ENCODE measurements at places on chromosomes 2 and 18.

- DNase-seq = peak; percentile 55
Observed at GRCh38 chr2:178914259-178914849, 107.1 kb upstream of the TTN start.

GRCh38 chr2:53740170-53740569, 27.4 kb upstream of the CHAC2 start:
- DNase-seq = peak; percentile 26

GRCh38 chr2:175187378-175187777, 5.9 kb upstream of the ATP5MC3 start:
- no peak for DNase-seq

- no peak for DNase-seq
Observed at GRCh38 chr18:12251311-12251710, 2.9 kb upstream of the CIDEA start.

DNA sequence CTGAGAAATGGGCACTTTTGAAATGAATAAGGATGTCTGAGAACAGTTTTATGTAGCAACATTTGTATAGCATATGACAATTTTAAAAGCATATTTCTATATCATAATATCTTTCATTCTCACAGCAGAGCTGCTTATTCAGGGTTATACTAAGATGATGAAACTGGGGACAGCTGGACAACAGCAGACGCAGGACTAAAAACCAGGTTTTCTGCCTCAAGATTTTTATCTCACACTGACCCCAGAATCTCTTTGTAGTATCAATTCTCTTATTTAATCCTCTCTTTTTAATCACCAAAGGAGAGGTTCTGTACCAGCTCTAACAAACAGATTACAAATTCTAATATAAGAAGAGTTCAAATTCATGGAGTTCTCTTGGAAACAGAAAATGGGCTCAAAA, 74.2 kb upstream of the TFCP2L1 start:
- DNase-seq = no peak

DNA sequence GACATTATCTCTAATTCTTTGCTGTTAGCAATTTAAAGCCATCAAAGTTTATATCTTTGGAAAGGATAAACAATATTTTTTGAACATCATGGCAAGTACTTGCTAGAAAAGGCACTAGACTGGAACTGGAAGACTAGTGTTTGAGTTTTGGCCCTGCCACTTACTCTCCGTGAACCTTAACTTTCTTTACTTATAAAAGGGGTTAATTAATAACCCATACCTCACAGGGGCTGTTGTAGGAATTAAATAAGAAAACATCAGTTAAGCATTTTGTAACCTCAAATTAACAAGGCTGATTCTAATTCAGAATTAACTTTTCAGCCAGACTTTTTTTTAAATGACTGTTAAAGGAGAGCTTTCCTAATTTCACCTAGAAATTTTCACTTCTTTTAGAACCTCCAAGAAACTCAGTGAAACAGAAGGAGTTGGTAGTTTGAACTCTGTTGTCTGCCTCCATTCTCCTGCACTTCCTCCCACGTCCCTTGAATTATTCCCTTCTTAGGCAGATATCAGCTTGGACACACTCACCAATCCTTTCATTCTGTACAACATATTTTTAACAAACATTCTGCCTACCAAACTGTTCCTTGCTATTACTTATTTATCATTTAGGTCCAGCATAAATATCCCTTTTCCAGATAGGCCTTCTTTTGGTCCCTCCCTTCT, 79.5 kb downstream of the COX7A2L start:
- no peak for DNase-seq

GRCh38 chr2:25251422-25252273, 83.3 kb upstream of the POMC start:
- DNase-seq = no peak

GRCh38 chr2:61620244-61621159, 82.3 kb upstream of the XPO1 start:
- peak; percentile 80 for DNase-seq

DNA sequence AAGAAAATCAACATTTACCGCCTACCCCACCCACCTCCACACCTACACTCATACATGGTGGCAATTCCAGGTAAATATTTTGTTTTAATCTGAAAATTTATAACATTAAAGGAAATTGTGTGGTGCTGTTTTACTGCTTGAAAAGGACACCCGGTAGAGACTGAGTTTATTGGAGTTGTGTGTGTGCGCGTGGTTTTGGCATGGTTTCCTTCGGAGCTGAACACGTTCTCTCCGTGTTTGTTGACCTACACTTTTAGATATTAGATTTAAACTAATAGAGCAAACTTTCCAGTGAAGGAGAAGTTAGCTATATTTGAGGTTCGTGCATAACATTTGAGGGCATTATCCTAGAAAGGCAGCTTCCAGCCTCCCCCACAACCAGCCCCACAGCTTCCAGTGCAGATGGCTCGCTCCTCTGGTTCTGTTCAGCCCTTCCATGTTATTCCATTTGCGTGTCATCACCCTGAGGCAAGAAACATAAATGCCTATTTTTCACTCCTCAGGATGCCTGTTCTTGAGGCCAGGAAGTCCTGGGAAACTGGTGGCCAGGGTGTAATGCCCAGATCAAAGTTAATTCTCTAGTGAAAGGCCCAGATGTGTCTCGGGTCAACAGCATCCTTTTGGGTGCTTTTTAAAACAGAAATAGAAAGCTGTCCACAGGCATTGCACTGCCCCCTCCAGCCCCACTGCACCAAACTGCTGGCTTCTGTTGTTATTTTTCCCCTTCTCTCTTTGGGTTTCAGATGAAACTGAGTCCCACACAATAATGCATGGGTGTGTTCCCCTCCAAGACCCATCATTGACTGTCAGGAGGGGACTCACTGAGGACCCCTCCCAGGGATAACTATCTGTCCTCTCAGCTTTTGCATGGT, 190.2 kb downstream of the SETBP1 start:
- no peak for DNase-seq

GRCh38 chr2:186748354-186748753, 54.5 kb downstream of the FAM171B start:
- DNase-seq = no peak

DNA sequence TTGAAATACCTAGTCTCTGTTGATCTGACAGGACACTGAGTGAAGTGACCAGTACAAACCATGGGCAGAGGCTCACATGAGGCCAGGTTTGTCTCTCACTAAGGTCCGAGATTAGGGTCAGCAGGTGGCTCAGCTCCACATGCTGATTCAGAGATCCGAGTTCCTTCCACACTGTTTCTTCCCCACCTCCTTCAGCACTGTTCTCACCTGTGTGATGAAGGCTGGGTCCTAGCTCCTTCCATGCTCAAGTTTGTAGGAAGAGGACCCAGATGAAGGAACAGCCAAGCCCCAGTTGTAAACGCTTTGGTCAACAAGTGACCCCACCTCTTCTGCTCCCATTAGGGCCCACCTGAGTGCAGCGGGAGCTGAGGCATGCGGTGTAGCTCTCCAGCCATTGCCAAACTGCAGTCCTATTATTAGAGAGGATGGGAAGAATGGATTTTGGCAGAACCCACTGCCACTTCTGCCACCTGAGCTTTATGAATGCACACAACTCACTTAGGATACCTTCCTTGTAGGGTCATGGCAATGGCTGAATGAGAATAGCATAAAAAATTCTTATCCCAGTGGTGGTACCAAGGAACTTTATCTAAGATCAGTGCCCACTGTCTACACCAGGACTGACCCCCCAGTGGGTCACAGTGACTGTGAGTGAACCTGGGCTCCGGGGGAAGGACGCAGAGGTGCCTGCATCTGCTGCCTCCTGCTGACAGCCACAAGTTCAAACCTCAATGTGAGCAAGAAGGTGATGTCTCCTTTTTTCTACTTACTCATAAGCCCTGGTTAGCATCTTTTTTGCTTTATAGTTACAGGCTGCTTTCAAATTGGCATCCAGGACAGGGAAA, 324.8 kb upstream of the HS6ST1 start:
- DNase-seq = no peak

DNA sequence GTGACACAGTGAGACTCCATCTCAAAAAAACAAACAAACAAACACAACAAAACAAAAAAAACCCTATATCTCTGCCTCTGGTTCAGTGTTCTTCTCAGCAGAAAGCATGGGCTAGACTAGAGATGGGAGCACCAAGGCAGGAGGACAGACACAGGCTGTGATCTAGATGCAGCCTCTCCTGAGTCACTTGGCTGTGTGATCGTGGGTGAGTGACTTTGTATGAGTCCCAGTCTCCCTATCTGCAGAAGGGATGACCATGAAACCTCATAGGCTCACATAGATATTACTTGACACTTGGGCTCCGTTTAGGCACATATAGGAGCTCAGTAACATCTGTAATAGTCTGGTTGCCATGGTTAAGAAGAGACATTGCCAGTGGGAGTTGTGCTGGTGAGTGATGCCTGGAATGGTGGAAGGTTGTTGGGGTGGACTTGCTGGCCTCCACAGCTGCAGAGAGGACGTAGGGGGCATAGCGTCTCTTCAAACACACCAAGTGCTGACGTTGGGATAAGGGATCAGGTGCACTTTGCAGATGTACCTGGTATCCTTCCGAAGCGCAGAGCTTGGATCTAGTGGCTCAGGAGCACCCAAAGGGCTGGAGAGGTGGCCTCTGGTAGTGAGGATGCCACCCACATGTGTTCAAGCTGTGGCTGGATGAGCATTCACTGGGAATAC, 318.9 kb upstream of the HS6ST1 start:
- no peak for DNase-seq

- DNase-seq = no peak
Observed at GRCh38 chr2:100548771-100549170, 14.0 kb upstream of the PDCL3 start.

DNA sequence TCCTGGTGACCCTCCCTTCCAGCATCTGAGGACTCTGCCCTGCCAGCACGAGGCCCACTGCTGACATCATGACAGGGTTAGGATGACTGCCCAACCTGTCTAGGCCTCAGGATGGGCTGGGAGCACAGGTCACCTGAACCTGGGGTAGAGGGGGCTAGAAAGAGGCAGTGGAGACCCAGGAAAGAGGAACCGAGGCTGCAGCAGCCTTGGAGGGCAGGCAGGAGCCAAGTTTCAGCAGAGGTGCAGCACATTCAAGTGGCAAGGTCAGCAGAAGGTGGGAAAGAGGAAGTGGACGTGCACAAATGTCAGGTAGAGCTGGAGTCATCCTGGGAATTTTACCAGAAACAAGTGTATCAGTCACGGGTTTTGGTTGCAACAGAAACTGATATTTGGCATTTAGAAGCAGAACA, 13.6 kb upstream of the RAB10 start:
- DNase-seq = no peak

- no peak for DNase-seq
Observed at GRCh38 chr2:156456616-156457015, 20.4 kb downstream of the GPD2 start.

DNA sequence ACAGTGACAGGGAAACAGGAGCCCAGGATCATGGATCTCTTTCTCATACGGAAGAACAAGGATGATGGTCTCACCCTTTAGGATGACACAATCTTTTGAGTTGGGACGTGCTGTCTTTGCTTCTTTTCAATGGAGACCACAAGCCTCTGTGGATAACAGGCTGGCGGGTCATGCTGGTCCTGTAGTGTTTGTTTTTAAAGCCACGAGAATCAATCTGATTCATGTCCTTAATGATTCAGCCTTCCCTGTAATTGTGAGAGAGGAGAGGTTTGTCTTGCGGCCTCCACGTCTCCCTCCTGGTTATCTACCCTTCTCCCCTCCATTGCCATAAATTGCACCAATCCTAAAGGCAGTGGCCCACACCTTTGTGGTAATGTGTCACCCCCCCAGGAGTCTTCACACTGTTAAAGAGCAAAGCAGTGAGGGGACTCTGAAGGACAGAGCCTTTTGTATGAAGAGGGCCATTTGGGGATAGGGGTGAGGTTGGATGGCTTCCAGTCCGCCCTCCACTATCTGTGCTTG, 87.7 kb upstream of the TGFA start:
- peak; percentile 4 for DNase-seq

- no peak for DNase-seq
Observed at GRCh38 chr2:88711897-88712296, 20.4 kb downstream of the RPIA start.

GRCh38 chr2:144472911-144473310, 47.0 kb downstream of the ZEB2 start:
- DNase-seq = no peak

DNA sequence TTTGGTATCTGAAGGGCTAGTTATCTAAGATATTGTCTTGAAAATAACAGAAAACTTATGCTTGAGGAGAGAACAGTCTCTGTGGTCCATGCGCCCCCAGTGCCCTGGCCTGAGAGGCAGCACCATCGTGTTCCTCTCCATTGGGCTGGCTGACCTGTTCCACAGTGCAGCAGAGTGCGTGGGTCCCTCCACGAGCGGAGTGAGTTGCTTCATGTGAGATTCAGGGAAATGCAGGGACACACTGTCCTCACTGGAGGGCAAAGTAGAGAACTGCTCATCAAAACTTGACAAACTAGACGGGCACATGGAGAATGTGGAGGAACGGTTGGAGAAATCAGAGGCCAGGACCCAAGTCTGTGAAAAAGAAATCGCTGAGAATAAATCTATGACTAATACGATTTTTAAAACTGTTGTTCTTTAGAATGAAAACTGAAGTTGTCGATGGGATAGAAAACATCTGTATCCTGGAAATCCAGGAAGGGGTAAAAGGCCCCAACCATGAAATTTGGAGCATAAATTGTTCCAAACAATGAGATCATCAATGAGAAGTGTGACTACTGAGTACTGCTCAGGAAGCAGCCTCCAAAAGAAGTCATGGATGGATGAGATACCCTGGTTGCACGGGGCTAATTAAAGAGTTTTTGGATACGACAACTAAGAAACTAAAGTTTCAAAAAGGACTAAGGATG, 58.1 kb downstream of the REV1 start:
- no peak for DNase-seq

DNA sequence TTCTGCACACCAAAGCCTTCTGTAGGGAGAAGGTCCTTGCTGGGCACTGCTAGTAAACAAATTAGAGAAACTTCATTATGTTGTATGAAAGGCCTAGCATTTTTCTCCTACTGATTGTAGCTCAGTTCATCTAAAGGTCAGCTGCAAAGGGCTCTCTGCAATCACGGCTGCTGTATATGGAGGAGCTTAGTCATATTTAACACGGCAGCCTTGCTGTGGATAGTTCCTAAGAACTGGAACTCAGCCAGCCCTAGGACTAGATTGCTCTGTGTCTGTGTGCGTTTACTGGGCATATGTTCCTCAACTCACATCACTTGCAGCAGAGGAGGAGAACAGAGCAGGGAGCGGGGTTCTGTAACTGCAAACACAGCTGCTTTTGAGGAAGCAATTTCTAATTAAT, 1103.9 kb upstream of the KLHL29 start:
- DNase-seq = peak; percentile 76

DNA sequence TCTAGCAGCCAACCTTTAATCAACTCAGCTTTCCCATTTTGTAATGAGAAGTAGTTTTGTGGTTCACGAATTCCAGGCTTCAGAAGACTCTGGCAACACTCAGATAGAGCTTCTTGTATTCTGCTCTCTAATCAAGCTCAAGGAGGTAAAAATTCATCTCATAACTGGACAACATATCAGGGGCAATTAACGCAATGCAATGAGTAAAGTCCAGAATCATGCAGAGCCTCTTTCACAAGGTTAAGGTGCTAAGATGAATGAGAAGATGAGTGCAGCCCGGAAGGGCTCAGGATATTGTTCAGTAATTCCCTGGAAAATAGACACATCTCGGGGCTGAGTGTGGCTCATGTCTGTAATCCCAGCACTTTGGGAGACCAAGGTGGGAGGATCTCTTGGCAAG, 527.7 kb downstream of the SOX11 start:
- DNase-seq = no peak

- DNase-seq = no peak
Observed at GRCh38 chr2:68284896-68285295, 32.6 kb upstream of the PPP3R1 start.

GRCh38 chr2:3379339-3379646, 201 bp upstream of the TRAPPC12 start:
- no peak for DNase-seq

- DNase-seq = peak; percentile 18
Observed at GRCh38 chr2:209556354-209556961, 132.6 kb downstream of the MAP2 start.

- no peak for DNase-seq
Observed at GRCh38 chr18:29056800-29057199, 879.9 kb upstream of the CDH2 start.
